ENCODE measurements at places on chromosomes 2 and 18.

- no peak for DNase-seq
These were observed 7.2 kb downstream of the TGFA start for GRCh38 chr2:70546376-70546775.

DNA sequence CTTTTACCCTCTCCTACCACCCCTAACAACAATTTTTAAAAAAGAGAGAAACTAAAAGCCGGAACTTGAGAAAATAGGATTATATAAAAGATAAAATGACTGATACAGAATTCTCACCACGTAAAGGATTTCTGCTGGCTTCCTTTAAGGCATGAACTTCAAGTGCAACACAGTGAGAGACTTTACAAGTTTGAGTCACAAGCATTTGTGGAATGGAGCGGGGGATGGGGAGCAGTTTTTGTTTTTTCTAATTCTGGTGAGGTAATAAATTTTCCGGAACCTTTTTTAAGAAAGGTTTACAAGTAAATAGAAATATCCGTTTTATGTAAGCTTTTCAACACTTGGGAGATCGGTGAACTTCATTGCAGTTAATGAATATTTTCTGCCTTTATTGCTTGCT, 1.8 kb upstream of the CDH2 start:
- no peak for DNase-seq

DNA sequence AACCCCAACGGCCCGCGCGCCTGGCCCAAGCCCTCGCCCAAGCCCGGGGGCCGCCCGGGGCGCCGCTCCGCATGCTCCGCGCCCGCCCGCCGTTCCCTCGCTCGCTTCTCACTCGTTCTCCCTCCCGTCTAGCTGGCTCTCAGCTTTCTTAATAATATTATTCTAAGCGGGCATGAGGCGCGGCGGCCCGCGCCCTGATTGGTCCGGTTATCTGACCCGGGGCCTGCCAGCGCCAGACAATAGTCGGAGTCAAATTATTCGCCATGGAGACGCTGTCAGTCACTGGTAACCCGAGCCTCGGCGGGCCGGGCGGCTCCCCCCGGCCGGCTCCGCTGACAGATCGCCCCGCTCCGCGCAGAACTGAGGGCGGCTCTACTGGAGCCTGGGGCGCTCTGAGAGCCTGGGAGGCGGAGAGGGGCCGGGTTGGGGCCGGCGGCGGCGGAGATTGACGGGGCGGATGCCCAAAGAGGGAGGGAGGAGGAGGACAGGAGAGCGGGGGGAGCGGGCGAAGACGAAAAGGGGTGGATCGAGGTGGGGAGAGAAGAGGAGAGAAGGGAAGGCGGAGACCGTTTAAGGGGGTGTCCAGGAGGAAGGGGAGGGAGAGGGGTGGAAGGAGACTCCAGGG, at the start of gene SIX2:
Gene SIX2 (minus strand): TSS at position 150 of the 625 bp plus-strand sequence. CDS start 342 bp downstream, outside the sequence.
- no peak for DNase-seq

DNA sequence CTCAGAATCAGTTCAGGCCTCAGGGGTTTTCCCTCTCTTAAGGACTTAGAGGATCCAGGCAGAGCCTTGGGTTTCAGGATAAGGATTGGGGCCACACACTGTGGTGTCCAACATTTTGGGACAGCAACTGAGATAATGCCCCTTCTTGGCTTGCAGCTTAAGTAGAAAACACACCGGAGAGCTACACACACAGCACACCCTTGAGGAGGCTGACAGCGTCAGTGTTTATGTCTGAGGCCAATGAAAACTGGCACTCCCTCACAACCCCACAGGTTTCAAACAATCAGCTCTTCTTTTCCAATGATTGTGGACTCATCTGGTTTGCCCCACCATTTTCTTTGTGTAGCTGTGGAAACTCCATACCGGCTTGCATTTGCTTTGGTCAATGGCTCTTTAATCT, 257.7 kb downstream of the CDCA7 start:
- no peak for DNase-seq

- DNase-seq: no peak
These were observed 50.9 kb downstream of the TTN start for GRCh38 chr2:178756343-178756742.

DNA sequence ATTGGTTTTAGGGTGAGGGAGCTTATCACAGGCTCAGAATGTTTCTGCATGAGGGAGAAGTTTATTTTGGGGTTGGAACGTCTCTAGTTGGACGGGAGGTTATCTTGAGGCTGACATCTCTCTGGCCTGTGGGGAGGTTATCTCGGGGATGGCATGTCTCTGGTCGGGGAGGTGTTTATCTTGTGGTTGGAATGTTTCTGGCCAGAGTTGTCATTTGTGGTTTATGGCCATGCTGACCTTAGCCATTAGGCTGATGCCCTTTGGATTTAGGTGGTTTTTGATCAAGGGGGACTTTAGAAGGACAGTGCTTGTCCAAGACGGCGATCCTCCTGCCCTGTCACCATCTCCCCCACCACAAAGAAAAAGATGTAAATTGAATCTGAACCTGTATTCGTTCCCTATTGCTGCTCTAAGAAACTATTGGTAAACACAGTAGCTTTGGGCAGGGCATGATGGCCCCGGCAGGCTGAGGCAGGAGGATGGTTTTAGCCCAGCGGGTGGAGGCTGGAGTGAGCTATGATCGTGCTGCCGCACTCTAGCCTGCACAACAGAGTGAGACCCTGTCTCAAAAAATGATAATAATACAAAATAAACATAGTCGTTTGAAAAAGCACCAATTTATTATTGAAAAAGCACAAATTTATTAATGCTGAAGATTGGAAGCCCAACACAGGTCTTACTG, 17.8 kb upstream of the MPPE1 start:
- DNase-seq: no peak
